ENCODE measurements at places on chromosomes 1 and 21.

GRCh38 chr1:61378494-61379180 is 296.3 kb downstream of the NFIA start:
- DNase-seq = no peak

DNA sequence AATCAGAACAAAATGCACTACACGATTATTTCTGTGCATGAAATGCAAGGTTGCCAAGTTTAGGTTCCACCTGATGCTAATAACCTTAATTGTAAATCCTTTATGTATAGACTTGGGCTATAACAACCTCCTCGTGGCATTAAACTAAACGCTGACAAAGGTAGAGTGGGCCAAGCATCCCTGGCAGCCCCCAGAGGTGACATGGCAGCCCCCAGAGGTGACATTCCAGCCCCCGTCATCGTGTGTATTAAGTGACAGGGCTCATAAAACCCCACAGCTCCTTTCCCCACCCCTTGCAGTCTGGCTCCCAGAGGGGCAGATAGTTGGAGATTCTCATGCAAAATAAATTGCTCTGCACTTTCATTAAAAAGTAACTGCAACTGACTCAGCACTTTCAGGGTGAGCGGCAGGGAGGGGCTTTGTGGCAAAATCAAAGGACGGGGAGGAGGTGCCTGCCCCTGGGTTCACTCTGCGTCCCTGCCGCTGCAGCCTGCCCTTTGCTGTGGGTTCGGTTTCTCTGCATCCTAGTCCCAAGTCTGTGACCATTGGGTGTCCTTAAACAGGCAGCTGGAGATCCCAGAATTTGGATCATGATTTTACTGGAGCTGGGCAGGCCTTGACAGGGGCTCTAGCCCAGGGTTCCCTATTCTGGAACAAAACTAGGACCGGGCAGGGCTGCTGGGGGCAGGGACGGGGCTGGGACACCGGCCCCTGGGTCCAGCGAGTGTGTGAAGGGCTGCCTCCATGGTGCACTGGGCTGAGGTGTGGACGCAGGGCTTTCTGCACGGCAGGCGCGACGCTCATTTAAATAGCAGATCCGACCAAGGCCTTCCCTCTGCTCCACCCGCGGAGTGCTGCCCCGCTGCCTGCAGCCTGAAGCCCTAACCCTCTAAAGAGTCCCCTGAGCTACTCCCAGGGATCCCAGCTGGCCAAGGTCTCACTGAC is 234.9 kb upstream of the VAMP3 start:
- no peak for DNase-seq

- DNase-seq = peak; percentile 45
Observed at GRCh38 chr1:203871114-203871880, 9.9 kb downstream of the SNRPE start.

DNA sequence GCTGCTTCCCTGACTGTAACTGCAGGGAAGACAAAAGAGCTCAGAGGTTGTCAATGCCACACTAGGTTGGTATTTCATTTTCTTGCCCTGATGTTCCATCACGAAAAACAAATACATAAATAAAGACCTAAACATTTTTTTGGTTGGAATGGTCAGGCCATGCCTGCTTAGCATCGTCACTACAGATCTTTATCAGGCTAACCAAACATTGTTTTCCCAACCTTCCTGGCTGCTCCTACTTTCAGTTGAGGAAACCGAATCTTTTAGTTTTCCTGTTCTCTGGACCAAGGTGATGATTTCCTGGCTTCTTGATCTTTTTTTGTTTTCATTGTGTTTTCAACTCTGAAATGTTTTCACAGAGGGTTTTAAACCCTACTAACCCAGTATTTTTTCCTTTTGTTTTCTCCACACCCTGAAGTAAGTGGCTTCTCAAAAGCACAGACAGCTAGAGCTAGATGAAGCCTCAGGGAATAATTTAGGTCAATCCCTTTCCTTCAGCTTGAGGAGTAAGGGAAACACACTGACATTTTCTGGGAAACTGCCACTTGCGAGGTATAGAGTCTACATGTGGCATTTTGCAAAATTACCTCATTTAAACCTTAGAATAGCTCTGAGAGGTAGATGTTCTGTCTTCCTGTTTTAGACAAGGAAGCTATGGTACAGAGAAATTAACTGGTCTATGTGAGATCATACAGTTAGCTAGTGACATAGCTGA is 67.2 kb upstream of the CNN3 start:
- no peak for DNase-seq

DNA sequence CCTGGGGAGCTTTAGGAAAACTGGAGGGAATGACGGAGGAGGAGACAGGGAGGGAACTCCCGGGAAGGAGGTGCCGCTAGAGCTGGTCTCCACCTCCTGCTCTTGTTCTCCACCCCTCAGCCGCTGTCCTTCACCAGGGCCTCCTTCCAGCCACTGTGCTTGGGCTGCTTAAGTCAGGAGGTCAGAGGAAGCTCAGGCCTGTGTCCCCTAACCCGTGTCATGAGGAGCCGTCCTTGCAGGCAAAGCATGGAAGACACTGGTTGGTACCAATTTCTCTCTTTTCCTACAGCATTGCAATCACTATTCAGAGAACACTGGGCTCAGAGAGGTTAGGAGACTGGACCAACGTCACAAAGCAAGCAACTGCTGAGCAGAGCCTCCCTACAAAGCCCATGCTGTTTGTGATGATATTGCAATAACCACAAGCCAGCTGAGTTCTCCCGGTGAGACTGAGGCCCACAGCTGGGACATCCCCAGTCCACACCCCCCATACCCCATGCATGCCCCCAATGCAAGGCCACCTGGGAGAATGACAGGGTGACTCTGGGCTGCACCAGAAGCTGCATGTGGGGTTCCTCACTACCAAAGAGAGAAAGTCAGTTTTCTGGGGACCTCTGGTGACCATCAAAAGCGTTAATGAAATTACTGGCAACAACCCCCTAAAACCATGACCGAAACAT is 427.5 kb downstream of the NPHP4 start:
- DNase-seq = no peak

- DNase-seq = no peak
Observed at GRCh38 chr21:25750085-25750484, 15.3 kb downstream of the GABPA start.

GRCh38 chr1:201675143-201675542 is 136.2 kb downstream of the NAV1 start:
- DNase-seq = no peak

DNA sequence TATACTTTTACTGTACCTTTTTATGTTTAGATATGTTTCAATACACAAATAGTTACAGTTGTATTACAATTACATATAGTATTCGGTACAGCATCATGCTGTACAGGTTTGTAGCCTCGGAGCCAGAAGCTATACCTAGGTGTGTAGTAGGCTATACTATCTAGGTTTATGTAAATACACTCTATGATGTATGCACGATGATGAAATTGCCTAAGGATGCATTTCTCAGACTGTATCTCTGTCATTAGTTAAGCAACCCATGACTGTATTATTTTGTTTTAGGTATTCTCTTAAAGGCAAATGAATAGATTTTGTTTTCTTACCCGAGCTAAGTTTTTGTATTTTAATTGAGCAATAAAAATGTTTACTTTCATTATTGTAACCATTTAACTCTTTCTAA is 56.4 kb downstream of the SPATA17 start:
- no peak for DNase-seq

GRCh38 chr1:24027838-24028468 is 47.8 kb upstream of the SRSF10 start:
- no peak for DNase-seq

- no peak for DNase-seq
Observed at GRCh38 chr1:168297019-168297730, 16.5 kb downstream of the TBX19 start.

- DNase-seq = no peak
Observed at GRCh38 chr1:117655220-117655577, 49.4 kb downstream of the TENT5C start.

DNA sequence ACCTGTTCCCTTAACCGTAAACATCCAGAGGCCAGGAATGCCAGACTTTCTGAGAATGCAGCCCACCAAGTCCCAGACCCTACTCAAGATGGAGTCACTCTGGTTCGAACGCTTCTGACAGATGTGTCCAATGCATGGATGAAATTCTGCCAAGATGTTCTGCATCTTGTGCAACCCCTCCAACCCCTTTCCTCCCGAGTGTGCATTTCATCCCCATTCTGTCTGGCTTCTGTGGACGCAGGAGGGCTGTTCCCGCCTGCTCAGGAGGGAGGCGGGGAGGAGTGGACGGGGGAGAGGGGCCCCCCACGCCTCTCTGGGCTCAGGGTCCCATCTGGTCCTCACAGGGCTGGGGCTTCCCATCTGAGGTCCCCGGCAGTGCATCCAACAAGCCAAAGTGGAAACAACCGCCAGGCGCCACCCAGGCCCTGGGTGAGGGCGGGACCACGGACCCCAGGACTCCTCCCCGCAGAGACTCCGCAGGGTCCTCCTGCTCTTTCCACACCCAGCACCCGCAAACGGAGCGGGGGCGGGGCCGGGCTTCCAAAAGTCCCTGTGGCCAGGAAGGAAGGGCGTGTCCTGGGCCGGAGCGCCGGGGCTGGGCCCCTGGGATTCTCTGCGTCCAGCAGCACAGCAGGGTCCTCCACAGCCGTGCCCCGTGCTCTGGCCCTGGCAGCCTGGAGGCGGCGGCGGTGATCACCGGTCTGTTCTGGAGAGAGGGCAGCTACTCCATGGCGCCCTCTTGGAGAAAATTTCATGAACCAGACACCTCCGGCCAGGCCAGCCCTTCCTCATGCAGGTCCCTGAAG is 27.8 kb upstream of the SUMO3 start:
- DNase-seq = no peak

DNA sequence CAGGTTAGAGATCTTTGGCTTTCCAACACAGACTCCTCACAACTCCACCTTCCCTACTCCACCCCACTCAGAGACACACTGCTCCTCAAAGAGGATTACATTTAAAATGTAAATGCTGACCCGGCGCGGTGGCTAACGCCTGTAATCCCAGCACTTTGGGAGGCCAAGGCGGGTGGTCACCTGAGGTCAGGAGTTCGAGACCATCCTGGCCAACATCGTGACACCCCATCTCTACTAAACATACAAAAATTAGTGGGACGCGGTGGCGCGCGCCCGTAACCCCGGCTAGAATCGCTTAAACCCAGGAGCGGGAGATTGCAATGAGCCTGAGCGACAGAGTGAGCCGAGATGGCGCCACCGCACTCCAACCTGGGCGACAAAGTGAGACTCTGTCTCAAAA is 1.8 kb upstream of the ANP32E start:
- no peak for DNase-seq

- DNase-seq = no peak
Observed at GRCh38 chr1:56933606-56934005, 32.2 kb downstream of the C8B start.

DNA sequence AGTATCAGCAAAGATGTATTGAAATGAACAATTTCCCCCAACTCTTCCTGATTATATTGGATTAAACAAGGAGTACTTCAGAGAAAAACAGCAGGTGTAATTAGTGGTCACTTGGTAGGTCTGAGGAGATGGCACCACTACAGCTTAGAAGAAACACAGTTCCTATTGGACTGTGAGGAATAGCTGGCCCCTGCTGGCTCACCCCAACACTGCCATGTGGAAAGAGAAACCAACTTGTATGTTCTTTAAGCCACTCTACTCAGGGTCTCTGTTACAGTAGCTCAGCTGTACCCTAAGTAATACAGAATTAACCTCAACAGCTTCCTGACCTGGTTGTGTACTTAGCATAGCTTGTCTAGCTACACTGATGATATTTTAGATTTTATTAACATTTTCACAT is 26.5 kb upstream of the MTR start:
- no peak for DNase-seq

- no peak for DNase-seq
Observed at GRCh38 chr1:245771511-245772281, 616.9 kb downstream of the KIF26B start.

GRCh38 chr1:89725011-89725370 is 92.1 kb downstream of the LRRC8C start:
- DNase-seq = no peak

DNA sequence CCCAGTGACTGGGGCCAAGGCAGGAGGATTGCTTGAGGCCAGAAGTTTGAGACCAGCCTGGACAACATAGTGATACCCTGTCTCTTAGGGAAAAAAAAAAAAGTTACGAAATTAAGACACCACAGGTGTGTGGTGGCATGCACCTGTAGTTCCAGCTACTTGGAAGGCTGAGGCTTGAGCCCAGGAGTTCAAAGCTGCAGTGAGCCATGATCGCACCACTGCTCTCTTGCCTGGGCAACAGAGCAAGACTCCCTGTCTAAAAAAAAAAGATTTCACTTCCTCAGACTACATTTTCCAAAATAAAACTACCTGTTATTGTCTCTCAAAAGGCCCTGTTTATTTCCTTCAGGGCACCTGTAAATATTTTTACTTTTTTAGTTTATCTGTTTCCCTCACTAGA is 4.7 kb upstream of the STK40 start:
- DNase-seq = no peak

- DNase-seq = no peak
Observed at GRCh38 chr1:160075836-160076235, 5.5 kb upstream of the KCNJ9 start.

DNA sequence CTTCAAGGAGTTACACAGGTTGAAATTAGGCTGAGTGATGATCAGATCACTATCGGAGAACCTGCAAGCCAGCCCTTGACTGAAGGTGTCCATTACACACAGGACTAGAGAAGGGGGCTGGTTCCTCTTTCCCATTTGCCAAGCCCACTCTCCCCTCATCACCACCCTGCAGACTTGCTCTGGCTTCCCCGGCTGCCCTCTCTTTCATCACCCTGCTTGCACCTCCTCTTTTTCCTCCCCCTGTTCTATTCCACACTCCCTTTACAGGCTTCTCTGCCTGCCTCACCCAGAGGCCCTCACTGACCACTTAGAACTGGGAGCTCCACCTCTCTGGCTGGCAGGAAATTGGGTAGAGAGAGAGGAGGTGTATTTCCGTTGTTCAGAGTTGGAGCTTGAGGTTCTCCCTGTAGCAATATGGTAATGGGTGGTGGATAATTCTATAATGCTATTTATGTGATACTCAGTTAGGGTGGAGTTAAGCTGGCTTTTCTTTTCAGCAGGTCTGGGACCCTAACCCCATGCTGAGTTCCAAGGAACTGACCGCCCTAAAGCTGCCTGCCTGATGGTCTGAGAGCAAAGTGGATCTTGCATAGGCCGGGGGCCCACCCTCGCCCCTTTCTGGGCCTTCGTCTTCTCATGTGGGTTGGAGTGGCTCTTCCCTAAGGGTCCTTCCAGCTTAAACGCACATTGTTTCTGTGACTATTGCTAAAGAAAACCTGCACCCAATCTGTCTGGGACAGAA is 111.8 kb upstream of the ADAR start:
- no peak for DNase-seq

GRCh38 chr1:4710592-4711415 is 56.4 kb downstream of the AJAP1 start:
- DNase-seq = no peak

- no peak for DNase-seq
Observed at GRCh38 chr21:37424396-37424795, 57.8 kb downstream of the DYRK1A start.

DNA sequence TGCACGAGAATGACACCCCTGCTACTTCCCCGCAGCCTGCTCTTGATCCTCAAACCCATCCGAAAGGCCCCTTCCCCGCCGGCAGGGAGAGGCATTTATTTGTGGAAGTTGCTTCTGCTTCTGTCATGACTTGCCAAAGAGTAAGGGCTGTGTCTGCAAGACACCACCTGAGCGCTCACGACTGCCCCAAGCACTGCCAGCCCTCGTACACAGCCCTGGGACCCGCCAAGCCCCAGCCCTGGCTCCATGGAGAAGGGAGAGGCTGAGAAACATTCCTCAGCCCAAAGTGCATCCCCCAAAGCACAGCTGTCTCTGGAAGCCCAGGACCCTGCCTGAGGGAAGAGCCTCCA is 6.3 kb upstream of the TPRG1L start:
- DNase-seq = no peak

GRCh38 chr1:181044449-181044966 is 10.7 kb downstream of the MR1 start:
- DNase-seq = no peak
